HFFc6 (cell line): ENCODE measurements at places on chromosomes 2 and 18. TPM values are rescaled to one million over a fixed set of nuclear protein-coding genes. Genes with fewer than 3 reads are reported as not detected.

DNA sequence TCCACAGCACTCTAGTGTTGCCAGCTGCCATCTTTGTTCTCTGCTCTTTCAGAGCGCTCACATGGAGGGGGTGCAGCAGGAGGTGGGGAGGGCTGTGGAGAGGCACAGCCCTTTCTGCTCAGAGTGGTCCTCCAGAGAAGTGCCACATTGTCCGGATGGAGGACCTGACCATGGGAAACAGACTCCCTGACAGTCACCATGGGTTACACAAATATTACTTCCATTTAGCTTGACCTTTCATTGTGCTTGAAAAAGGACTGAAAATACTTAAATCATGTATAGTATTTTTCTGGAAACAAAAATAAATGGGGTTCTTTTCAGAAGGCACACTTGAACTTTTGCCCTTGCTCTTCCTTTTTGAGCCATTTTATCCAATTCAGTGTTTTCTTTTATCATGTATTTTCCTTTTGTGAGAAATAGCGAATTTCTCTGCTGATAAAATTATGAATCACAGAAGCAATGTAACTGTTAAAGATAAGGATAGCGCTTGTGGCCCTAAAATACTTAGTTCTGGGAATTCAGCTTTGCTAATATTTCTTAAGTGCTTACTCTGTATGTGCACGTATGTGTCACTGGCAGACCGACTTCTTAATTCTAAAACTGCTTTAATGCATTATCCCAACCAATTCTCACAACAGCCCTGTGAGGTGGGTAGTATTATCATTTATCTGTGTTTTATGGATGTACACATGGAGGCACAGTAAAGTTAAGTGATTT, 34.2 kb downstream of the SPATS2L start:
- H3K36me3 ChIP-seq: peaks cover 36% of the 10 kb centered on the region
- H3K27ac ChIP-seq: peak overlapping the region; percentile 1; the same call in 1 of the 2 replicates
- H3K27me3 ChIP-seq: no peaks in the 10 kb centered on the region; the same call in 1 of the 2 replicates
- DNase-seq: no peak

GRCh38 chr2:234483568-234484251, 13.2 kb downstream of the ARL4C start:
- DNase-seq: no peak
- H3K27me3 ChIP-seq: peaks cover 1% of the 10 kb centered on the region; the same call in 1 of the 2 replicates
- no peaks in the 10 kb centered on the region for H3K4me1 ChIP-seq
- no peak overlapping the region for H3K27ac ChIP-seq
- H3K4me3 ChIP-seq: no peak overlapping the region

- no peaks in the 10 kb centered on the region for H3K27me3 ChIP-seq
- peaks cover 66% of the 10 kb centered on the region for H3K4me1 ChIP-seq
- DNase-seq: no peak
- peak overlapping the region; percentile 92 for H3K27ac ChIP-seq
Observed at GRCh38 chr2:196233805-196234475, 62.6 kb upstream of the STK17B start.

GRCh38 chr2:67792681-67793091, 270.1 kb downstream of the C1D start:
- H3K4me3 ChIP-seq: no peak overlapping the region
- peaks cover 4% of the 10 kb centered on the region for H3K27me3 ChIP-seq
- peaks cover 29% of the 10 kb centered on the region for H3K4me1 ChIP-seq
- no peak for DNase-seq
- no peaks in the 10 kb centered on the region for H3K36me3 ChIP-seq

DNA sequence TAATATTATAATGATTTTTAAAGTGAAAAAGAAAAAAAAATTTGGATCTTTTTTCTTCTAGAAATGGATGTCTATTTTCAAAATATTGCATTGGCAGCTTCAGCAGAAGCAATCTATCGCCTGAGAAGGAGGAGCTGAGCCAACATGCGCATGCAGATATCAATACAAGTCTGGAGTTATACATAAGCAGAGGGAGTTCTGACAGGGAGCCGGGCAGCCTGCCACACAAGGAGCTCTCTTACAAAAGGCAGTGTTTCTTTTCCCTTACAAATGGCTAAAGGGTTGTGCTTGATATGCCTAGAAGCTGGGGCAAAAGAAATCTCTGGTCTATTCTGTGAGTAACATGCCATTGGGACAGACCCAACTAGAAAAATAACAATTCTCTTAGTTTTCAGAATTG, 291.9 kb upstream of the TRIB2 start:
- no peak overlapping the region for H3K27ac ChIP-seq
- peaks cover 29% of the 10 kb centered on the region for H3K4me1 ChIP-seq
- no peak for DNase-seq
- no peaks in the 10 kb centered on the region for H3K36me3 ChIP-seq
- no peak overlapping the region for H3K4me3 ChIP-seq
- peaks cover 2% of the 10 kb centered on the region for H3K27me3 ChIP-seq

DNA sequence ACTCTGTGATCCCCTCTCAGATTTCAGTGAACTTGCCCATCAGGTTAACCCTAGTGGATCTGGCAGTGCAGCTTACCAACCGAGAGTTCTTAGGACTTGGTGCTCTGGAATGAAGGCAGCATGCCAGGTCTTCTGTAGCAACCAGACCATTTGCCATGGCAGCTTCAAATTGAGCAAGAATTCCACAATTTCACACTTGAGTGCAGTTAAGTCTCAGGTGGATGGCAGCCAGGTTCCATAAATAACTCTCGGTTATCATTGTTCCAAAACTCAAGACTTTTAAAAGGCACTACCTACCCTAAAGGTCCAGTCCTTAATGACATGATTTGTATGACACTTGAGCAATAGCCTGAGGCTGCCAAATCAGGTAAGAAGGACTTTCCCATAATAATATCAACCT, 48.1 kb downstream of the GALNT3 start:
- no peak overlapping the region for H3K4me3 ChIP-seq
- H3K27me3 ChIP-seq: peaks cover 4% of the 10 kb centered on the region
- no peak overlapping the region for H3K27ac ChIP-seq
- DNase-seq: no peak

DNA sequence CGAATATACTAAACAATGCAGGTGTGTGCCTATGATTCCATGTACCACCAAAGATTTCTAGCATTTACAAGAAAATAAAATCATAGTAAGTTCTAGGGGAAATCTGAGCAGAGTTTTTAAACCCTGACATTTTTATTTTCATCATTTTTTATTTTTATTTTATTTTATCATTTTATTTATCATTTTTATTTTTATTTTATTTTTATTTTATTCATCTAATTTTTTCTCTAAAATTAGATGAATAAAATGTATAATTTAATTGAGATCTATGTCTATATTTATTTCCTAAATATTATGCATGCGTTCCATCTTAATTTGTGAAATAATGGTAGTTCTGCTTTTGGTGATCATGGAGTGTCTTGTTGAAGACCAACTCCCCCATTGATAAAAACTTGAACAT, 257.6 kb upstream of the DOK6 start:
- no peak for DNase-seq
- no peak overlapping the region for H3K27ac ChIP-seq
- H3K4me1 ChIP-seq: no peaks in the 10 kb centered on the region
- no peak overlapping the region for H3K4me3 ChIP-seq
- no peaks in the 10 kb centered on the region; the same call in 1 of the 2 replicates for H3K27me3 ChIP-seq

DNA sequence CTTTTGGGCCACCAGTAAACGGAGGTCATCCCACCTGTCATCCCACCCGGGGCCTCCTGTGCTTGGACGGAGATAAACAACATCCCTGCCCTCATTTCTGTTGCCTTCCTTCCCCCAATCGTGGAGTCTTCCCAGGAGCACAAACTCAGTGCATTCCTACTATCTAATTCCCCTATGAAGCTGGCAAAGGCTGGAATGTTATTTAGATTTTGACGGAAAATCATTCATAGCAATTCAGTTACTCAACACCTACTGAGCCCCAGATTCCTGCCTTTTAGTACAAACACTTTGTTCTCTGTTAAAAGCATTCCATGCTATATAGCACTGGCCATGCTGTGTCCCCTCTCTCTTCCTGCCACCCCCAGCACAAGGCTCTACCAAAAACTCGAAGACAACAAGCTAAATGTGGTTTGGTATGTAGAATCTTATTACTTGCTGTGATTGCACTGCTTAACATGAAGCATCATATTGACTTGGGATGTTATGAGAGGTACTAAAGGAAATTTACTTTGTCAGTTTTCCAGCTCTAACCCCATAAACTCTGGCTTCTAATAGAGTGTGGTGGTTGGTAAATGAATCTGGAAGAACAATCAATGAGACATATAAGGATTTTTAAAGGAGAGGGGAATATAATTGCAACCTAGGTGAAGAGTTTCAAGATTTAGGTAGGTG, 32.3 kb upstream of the IMPA2 start:
- H3K27me3 ChIP-seq: no peaks in the 10 kb centered on the region; the same call in 1 of the 2 replicates
- peak; percentile 36 for DNase-seq
- H3K27ac ChIP-seq: peak overlapping the region; percentile 64
- peaks cover 42% of the 10 kb centered on the region for H3K4me1 ChIP-seq

DNA sequence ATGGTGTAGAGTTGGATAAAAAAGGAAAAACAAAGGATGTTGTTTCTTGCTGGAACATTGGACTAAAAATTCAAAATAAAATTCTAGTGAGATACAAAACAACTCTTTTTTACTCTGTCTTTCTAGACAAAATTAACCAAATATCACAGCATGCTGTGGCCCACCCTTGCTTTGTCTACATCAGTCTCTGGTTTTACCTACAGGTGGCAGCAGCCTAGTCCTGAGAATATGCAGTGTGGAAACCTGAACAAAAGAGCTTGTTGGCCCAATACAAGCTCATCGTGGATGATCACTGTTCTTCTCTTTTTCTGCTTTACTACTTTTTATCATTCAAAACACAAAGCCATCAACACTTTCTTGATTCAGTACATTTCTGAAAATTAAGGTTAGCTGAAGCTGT, 210.4 kb downstream of the CDH19 start:
- no peak overlapping the region for H3K4me3 ChIP-seq
- H3K4me1 ChIP-seq: no peaks in the 10 kb centered on the region
- no peaks in the 10 kb centered on the region; the same call in 1 of the 2 replicates for H3K27me3 ChIP-seq
- no peak overlapping the region for H3K27ac ChIP-seq
- DNase-seq: no peak

DNA sequence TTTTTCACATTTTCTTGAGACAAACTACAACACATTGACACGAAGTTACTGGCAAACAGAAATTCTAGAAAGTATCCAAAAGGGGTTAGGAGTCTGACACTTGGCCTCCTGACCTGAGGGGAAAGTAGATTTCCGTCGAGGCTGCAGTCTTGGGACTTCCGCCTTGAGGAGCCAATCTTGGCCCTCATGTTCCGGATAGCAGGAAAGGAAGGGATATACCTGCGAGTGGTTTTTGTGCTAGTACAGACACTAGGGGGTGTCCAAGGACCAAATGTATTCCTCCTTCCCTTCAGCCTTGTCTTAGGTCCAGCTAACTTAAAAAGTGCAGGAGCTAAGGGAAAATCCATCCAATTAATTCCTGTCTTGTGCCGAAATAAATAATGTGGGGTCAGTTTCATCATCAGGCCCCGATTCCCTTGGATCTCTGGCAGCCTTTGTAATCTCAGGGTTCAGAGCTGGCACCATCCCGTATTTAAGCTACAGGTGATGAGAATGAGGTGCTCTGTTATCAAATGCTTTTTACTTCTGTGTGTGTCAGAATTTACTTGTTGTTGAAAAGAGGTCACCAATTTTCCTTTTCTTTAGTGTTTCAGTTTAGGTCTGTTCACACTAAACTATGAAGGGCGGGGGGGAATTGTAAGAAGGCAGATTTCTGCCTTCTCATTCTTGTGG, 330.2 kb upstream of the FANCL start:
- H3K4me1 ChIP-seq: no peaks in the 10 kb centered on the region; the same call in 1 of the 2 replicates
- H3K4me3 ChIP-seq: no peak overlapping the region
- DNase-seq: peak; percentile 47
- H3K27ac ChIP-seq: no peak overlapping the region
- H3K36me3 ChIP-seq: no peaks in the 10 kb centered on the region
- H3K27me3 ChIP-seq: peaks cover 3% of the 10 kb centered on the region; the same call in 1 of the 2 replicates

DNA sequence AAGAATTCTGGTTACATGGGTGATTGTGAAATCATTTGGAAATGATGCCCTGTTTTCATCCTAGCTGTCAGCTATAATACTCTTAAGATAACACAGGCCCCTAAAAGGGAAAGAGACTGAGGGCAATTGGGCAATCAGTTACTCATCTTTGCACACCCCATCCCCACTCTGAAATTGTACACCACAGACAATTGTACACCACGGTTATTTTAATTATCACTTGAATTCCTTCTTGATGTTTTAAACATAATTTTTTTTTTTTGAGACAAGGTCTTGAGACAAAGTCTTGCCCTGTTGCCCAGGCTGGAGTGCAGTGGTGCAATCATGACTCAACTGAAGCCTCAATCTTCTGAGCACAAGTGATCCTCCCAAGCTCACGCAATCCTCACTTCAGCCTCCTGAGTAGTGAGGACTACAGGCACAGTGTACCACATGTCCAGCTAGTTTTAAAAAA, 862.4 kb upstream of the ACVR2A start:
- no peaks in the 10 kb centered on the region for H3K36me3 ChIP-seq
- no peak overlapping the region for H3K27ac ChIP-seq
- DNase-seq: no peak
- no peaks in the 10 kb centered on the region for H3K27me3 ChIP-seq

DNA sequence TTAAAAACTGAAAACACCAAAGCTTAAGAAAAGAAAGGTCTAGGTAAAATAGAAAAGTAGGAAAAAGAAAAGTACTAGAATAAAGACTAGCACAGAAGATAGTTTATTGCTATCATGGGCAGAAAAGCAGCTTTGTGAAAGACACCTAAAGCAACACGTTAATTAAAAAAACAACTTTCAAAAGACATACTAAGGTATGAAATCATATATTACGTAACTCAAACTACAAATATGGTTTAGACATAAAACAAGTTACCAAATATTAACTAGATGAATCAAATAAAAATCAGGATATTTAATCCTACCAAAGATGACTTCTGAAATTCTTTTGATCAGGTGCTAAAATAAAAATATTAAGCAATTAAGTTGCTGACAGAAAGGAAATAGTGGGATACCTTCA, 30.3 kb downstream of the RTTN start:
- no peak overlapping the region for H3K27ac ChIP-seq
- H3K4me3 ChIP-seq: no peak overlapping the region
- H3K4me1 ChIP-seq: peaks cover 33% of the 10 kb centered on the region
- DNase-seq: no peak
- H3K36me3 ChIP-seq: peaks cover 10% of the 10 kb centered on the region; the same call in 1 of the 2 replicates

DNA sequence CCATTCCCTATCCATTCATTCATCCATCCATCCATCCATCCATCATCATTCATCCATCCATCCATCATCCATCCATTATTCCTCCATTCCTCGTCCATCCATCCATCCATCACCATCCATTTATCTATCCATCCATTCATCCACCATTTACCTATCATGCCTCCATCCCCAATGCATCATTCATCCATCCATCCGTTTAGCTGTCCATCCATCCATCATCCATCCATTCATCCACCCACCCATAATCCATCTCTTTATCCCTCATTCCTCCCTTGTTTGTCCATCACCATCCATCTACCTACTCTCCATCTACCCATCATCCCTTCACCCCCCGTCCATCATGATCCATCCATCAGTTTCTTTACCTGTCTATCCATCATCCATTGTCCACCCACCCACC, 13.6 kb downstream of the NFATC1 start:
- no peak overlapping the region for H3K27ac ChIP-seq
- H3K27me3 ChIP-seq: no peaks in the 10 kb centered on the region; the same call in 1 of the 2 replicates
- no peaks in the 10 kb centered on the region for H3K4me1 ChIP-seq
- DNase-seq: no peak
- no peaks in the 10 kb centered on the region; the same call in 1 of the 2 replicates for H3K36me3 ChIP-seq

POTEJ gene
- not detected in 3 replicates for total RNA-seq

IL36G gene
- total RNA-seq: not detected in 3 replicates

CRYGD gene
- total RNA-seq: not detected in 3 replicates

SERPINB13 gene
- total RNA-seq: not detected in 3 replicates

UPP2 gene
- total RNA-seq: not detected in 3 replicates

DSEL gene
- 72.3 to 77.7 TPM (median 76.7 TPM) in 3 replicates for total RNA-seq

MAL gene
- total RNA-seq: not detected in 2 replicates

MDH1B gene
- 0.18 to 0.46 TPM (median 0.21 TPM) in 3 replicates for total RNA-seq

PLGLB2 gene
- total RNA-seq: 1.3 to 1.7 TPM (median 1.6 TPM) in 3 replicates

SGPP2 gene
- total RNA-seq: not detected in 2 replicates
